ENCODE measurements at places on chromosomes 2 and 18.

DNA sequence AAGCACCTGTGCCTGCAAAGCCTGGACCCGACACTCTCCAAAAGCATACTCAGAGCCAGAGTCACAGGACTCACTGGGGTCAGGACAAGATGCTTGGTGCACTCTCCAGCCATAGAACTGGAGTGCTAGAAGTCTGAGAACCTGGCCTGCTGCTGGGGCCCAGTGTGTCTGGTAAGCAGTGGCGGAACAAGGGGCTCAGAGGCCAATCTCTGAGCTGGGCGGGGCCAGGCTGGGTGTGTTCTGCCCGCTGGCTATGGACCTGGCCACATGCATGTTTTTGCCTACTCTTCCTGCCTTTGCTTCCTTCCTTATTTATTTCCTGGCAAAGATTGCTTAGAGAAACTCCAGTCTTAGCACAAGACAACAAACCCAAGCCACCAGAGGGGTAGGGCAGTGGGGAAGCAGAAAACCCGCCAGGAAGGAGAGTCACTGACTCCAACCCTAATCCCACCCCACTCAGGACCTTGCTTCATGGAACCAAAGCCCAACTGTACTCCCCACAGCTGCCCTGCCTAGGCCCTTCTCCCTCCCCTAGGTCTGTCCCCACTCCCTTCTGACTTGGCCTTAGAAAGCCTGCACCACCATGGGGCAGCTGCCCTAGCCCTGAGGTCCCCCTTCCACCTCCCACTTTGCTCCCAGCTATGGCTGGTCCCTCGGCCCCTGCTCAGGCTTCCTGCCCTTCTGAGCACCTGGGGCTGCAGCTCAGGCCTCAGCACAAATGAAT lies 315.5 kb downstream of the CELF4 start:
- DNase-seq, result no peak

GRCh38 chr18:79664525-79665125 lies 15.0 kb upstream of the CTDP1 start:
- no peak for DNase-seq

GRCh38 chr2:25497229-25497917 lies 155.6 kb upstream of the DNMT3A start:
- DNase-seq, result no peak

DNA sequence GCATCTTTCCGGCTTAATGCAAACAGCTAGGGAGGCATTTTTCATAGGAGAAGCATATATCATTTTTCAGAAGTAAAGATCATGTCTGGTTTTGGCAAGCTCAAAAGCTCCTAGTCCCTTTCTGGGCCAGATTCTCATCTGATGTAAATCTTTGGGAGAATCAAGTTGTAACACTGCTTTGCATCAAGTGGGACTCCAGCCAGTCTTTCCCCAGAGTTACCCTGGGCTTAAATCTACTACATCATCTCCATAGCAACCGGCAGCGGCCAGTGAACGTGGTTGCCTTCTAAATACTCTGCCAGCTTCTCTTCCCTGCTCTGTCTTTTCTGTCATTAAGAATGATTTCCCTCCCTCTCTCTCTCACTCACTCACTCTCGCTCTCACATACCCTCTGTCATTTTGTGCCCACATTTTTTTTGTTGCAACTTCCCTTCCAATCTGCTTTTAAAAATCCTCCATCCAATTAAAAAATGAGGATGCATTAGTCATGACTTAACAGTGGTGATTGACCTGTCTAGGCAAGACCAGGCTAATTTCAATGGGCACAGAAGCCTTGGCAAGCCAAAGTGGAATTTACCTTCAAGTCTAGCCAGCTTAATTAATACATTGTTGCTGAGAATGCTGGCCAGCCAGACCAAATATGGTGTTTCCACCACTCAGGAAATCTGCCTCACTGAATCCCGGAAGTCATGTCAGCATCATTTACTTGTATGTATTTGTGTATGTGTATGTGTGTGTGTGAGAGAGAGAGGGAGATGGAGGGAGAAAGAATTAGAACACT lies 93.0 kb downstream of the NRP2 start:
- no peak for DNase-seq

GRCh38 chr18:79588636-79589481 lies 90.7 kb upstream of the CTDP1 start:
- DNase-seq, result no peak

GRCh38 chr18:77084688-77085035 lies 47.9 kb downstream of the MBP start:
- no peak for DNase-seq

- DNase-seq, result no peak
Observed at GRCh38 chr2:143719406-143719805, 590.2 kb downstream of the ARHGAP15 start.

DNA sequence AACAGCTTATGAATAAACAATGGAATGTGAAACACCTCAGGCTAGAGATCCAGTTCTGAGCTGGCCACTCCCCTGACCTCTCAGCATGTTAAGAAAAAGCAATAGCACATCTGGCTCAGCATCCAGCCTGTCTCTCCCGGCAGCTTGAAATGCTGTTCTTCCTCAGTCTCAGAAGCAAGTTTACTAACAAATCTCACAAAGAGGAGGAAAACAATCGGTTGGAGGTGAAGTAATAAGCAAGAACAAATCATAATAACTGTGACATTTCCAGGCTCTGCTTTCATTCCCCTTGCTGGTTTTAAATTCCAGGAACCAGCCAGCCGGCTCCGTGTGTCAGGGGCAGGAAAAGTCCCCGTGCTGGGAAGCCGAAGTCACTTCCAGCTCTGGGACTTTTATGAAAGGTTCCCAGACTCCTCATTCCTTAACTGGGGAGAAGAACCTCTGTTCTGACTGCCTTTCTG lies 133.9 kb upstream of the ARL4C start:
- DNase-seq, result no peak

GRCh38 chr2:290090-290722 lies 2.3 kb upstream of the ALKAL2 start:
- DNase-seq, result peak; percentile 33

- DNase-seq, result no peak
Observed at GRCh38 chr2:141923657-141924056, 207.2 kb downstream of the LRP1B start.

DNA sequence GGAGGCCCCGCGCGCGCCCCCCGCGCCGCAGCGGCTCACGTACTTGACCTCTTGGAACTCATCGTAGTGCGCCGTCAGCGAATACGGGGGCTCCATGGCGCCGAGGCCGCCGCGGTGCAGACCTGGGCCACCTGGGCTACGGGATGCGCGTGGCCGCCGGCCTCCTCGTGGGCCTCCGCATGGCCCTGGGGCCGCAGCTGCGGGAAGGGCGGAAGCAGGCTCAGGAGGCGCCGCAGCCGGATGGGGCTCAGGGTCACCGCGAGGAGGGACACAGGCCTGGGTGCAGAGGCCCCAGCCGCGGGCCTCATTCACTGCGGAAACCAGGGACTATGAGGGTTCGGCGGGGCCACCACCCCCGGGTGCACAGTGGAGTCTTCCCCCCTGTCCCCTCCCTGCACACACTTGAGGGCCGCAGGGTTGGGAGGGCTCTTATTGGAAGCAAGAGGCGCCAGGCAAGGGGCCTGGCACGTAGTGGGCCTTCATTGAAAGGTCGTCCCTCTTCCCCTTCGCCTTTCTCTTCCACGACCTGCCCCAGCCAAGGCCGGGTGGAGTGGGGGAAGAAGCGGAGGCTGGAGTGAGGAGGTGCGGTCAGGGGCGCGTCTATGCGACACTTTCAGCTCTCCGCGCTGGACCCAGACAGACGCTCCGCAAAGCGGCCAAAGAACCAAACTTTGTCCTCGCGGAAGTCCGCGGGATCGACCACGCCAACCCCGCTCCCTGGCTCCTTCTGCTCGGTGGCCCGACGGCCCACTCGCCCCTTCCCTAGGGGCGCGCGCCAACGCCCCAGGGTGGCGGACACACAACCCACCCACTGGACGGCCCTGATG lies 863 bp downstream of the ECEL1 start:
- no peak for DNase-seq

GRCh38 chr2:217248312-217248935 lies 388.6 kb upstream of the TNP1 start:
- no peak for DNase-seq

GRCh38 chr2:156199588-156199987 lies 132.9 kb downstream of the NR4A2 start:
- DNase-seq, result no peak

DNA sequence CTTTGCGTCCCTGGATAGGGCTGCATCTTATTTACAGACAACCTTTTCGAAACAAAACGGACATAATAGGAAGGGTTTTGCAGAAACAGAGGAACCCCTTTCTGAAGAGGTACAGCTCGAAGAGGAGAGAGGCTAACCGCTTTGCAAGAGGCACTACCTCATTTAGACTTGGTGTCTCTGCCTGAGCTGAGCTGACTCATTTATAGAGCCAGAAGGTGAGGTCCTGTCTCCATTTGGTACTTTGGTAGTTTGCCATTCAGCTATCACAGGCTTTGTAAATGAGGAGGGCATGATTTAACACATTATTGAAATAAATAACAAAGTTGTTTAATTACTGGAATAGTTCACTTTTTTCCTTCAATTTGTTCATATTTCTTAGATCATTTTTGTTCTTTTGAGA lies 2.2 kb upstream of the NXPH2 start:
- DNase-seq, result no peak

GRCh38 chr18:44859263-44859662 lies 178.6 kb downstream of the SETBP1 start:
- DNase-seq, result no peak

GRCh38 chr2:110678457-110679336 lies 834 bp upstream of the BUB1 start:
- no peak for DNase-seq

- no peak for DNase-seq
Observed at GRCh38 chr18:7722955-7723354, 155.8 kb downstream of the PTPRM start.

- DNase-seq, result no peak
Observed at GRCh38 chr18:78994977-78995582, 15.5 kb downstream of the SALL3 start.

- no peak for DNase-seq
Observed at GRCh38 chr2:27377618-27378095, 2.9 kb downstream of the ZNF513 start.

DNA sequence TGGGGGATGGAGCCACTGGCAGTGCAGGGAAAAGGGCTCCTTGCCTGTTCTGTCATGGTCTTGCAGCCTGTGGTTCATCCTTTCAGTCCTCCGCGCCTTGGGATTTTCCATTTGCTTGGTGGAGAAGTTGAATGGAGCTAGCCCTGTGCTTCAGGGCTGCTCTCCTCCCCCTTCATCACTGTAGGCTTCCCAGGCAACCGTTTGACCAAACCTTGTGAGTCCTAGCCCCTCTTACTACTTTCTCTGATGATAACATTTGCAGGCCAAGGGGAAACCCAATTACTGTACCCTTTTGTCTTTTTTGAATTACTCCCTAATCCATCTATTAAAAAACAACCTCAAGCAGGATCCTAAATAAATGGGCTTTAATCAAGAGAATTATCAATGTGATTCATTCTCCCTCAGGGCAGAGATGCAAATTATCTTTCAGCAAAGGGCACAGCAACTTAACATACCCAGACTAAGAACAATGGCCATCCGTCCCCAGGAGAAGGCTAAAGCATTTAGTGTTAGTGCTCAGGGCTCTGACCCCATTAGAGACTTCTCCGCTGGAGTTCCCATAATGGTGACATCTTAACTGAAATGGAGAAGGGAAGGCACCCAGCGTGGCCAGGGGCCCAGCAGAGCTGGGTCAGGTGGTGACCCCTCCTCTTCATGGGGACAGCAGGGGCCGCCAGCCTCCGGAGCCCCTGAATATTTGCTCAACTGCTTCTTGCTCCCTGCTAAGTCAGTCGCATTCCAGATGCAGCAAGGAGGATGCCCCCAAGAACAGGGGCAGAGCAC lies 40.7 kb downstream of the RHOB start:
- DNase-seq, result no peak

DNA sequence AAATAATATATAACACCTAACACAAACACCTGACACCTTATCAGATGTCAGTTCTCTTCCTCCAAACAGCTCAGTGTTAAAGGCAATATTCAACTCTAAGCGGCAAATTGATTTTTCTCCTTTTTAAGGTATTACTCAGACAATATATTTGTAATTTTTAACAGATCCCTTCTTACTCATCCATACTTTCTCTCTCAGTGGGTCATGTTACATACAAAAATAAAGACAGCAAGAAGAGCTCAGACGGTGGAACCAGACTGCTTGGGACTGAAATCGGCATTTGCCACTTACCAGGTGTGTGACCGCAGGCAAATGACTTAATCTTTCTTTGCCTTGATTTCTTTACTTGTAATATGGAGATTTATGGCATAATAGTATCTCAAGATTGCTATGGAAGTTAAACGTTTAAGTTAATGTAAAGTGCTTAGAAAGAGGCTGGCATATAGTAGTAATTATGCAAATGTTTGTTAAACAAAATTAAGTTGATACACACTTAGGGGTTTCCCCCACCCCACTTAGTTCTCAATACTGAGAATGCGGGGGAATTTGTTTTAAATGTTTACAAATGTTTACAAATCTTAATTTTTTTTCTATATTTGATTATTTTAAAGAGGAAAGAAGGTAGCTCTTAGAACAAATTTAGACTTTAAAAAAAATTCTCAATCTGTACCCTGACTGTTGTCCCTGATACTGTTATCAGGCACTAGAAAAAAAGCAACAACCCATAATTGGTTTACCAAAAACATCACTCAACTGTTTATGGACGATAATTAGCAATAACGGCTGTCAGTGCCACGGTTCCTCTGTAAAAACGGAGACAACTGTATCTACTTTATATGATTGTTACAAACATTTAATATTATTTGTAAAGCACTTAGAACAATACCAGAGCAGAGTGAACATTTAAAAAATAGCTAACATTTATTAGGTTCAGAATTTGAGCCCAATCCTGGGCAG lies 25.6 kb downstream of the MAP3K2 start:
- no peak for DNase-seq

GRCh38 chr2:113164215-113164929 lies 9.4 kb upstream of the PSD4 start:
- no peak for DNase-seq

GRCh38 chr2:33375054-33375453 lies 101.4 kb upstream of the RASGRP3 start:
- DNase-seq, result no peak

GRCh38 chr2:81238462-81238861 lies 933.9 kb upstream of the LRRTM1 start:
- no peak for DNase-seq

GRCh38 chr2:236552581-236553363 lies 16.9 kb upstream of the ACKR3 start:
- no peak for DNase-seq

- peak; percentile 44 for DNase-seq
Observed at GRCh38 chr2:46985512-46985911, 69.9 kb upstream of the MCFD2 start.

DNA sequence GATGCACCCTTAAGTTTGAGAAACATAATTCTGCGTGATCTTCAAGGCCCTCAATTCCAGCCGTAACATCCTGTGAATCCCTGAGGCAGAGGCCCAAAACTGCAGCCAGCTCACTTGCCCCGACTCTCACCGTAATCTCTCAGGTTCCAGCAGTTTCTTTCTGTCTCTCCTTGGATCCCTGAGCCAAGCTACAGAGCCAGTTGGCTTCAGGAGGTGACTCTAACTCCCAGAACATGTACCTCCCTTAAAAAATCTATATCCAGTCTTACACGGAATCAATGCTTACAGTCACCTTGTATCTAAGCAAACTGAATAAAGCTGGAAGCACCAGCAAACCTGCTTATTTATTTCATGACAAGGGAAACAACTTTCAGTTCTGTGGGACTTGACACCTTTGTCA lies 300.4 kb downstream of the SETBP1 start:
- no peak for DNase-seq

- no peak for DNase-seq
Observed at GRCh38 chr2:142165790-142166189, 35.0 kb upstream of the LRP1B start.
